ENCODE measurements at places on chromosomes 6 and 20.

GRCh38 chr6:29171736-29172135 lies 1.0 kb downstream of the OR2J2 start:
- DNase-seq = no peak

GRCh38 chr20:20065361-20065760 lies 13.0 kb downstream of the CFAP61 start:
- DNase-seq = no peak

DNA sequence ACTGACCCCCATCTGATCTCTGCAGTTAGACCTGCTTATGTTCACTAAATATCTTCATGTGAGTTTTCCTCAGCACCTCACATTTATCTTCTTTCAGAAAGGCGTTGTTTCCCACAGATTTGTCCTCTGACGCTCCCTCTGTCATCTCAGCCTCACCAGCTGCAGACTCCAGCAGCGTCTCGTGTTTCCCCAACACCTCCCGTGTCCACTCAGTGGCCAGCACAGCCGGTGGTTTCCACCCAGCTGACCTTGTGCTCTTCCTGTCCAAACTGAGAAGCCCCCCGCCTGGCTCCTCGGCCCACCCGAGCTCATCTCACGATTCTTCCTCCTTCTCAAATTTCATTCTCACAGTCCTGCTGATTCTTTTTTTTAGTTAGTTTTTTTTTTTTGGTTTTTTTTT lies 12.5 kb downstream of the ERMARD start:
- no peak for DNase-seq

GRCh38 chr20:3935956-3936340 lies 46.8 kb downstream of the PANK2 start:
- DNase-seq = no peak

DNA sequence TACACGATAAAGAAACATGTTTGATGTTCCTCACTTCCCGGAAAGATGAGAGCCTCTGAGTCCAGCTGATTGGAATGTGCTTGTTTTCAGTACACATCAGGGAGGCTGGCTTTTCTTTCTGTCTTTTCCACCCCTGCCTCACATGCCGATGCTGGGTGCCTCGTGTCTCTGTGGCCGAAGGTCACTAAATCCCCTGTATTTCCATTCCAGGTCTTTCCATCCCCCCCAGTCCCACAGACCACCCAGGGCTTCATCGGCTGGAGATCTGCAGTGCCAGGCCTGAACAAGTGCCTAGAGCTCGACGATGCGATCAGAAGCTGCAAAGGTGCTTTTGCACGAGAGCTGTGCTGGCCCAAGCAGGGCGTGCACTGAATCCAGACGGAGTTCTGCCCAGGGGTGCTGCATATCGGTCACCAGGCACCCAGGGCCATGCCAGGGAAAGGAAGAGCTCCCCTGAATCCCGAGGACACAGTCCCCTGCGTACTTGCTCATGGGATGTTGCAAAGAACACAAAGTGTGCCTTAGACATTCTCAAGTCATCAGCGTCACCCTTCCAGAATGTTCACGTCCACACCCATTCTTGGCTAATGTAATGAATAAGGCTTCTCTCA lies 67.9 kb downstream of the ANKRD60 start:
- no peak for DNase-seq

DNA sequence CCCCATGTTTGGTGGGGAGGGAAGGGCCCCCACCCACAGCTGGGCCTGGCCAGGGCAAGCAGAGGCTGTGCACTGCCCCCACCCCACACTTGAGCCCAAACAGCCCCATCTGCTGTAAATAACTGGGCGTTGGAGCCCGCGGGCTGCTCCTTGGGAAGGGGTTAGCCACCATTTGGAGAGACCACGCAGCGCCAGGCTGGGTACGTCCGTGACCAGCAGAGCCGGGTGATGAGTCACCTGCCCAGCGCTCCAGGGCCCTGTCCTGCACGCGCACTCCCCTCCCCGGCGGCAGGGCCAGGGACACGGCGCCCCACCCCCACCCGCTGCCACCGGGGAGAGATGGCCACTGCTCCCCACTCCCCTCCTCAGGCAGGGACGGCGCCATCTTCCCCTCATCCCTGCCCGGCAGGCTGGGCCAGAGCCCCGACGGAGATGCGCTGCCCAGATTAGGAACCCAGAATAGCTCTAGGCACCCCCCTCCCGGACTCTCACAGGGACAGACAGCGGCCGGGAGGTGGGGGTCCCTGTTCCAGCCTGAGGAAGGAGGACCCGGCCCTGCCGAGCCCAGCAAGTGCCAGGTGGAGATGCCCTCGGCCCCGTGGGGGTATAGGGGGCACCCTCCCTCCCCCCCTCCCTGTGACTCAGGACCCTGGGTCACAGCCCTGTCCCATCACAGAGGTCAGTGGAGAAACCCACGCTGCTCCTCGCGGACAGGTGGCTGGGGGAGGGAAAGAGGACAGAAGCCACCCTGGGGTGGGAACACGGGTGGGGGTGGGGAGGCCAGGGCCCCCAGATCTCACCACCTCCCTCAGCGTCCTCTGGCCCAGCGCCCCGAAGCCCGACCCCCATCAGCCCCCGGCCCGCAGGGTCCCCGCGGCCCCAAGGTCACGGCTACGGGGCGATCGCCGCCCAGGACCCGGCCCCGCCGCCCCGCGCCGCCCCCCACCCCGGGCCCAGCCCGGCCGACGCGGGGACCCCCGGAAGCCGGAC lies 642 bp downstream of the EEF1A2 start:
- no peak for DNase-seq

- DNase-seq = no peak
Observed at GRCh38 chr6:110656492-110656891, 158.8 kb downstream of the CDK19 start.

DNA sequence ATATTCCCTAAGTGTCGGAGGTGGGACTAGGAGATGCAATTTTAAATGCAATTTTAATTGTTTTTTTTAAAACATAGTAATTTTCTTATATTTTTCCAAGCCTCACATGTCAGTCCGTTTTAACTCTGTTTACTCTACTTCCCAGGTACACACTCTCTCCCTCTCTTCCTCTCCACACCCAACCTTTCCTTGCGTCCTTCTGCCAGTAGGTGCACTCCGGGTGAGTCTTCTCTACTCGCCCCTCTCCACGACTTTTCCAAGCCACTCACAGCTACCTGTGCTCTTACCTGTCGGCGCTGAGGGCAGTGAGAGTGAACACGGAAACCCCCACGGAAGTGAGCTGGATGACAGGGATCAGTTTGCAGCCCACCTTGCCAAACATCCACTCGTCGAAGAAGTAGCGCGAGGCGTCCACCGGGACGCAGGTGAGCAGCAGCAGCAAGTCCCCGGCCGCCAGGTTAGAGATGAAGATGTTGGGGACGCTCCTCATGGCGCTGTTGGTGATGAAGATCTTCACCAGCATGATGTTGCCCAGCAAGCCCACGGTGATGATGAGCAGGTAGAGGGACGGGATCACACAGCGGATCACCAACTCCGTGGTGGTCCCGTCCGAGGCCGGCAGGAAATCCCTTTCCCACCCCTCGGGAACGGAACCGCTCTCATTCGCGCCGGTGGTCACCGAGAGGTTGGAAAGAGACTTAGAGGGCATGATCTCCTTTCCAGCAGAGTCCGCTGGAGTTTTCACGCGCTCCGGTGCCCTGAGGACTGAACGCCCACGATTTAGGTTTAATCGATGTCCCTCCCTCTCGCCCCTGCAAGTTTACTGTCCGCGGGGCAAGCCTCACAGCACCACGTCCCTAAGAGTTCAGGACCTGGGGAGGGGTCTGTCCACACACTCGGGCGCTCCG lies 44.5 kb upstream of the GJE1 start:
- no peak for DNase-seq

- no peak for DNase-seq
Observed at GRCh38 chr6:49514571-49515484, 15.1 kb downstream of the GLYATL3 start.

- no peak for DNase-seq
Observed at GRCh38 chr20:16485401-16485800, 87.8 kb downstream of the KIF16B start.

DNA sequence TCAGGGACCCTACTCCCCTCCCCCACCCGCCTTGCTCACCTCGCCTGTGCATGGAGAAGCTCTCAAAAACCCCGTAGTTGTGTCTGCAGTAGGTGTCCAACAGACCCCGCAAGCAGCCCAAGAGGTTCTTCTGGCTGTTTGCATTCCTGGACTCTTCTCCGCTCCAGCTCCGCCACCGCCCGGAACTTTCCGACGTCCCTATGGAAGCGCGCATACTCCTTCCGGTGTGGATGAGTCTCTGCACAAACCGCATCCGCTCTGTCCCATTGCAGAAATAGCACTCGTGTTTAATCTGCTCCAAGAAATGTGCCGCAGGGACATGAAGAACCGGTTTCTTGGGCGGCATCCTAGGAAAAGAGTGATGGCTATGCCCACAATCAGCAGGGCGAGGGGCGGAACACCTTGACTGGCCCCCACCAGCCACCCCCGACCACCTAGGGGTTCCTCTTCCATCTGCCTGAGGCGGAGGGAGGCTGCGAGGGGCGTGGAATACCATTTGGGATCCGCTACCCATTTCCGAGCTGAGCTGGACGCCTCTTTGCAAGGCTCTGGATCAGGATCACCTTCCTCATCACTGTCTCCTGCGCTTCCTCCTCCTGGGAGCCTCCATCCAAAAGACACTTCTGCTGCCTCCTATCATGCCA lies 20.2 kb downstream of the HLA-DRA start:
- no peak for DNase-seq

DNA sequence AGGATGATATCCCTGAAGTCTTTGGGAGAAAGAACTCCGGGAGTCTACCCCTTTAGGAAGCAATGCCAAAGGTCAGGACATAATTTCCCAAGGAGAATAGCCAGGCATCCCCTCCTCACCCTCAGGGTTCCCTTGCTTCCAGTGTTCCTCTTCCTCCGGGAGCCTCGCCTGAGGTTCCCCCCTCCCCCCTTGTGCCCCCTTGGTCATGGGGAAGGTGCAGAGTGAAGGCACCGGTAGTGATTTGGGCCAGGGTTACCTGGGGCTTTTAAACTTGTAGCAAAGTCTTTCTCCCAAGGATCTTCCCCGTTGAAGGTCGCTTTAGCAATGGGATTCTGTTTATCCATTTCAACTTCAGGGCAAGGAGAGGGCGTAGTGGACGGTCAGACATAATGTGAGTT lies 1.2 kb downstream of the ISM1 start:
- DNase-seq = no peak
